ENCODE measurements at places on chromosomes 2 and 18.

- DNase-seq = no peak
These were observed 4.3 kb downstream of the C2orf68 start for GRCh38 chr2:85607268-85608215.

- no peak for DNase-seq
These were observed 245.7 kb downstream of the DYM start for GRCh38 chr18:49214706-49215105.

DNA sequence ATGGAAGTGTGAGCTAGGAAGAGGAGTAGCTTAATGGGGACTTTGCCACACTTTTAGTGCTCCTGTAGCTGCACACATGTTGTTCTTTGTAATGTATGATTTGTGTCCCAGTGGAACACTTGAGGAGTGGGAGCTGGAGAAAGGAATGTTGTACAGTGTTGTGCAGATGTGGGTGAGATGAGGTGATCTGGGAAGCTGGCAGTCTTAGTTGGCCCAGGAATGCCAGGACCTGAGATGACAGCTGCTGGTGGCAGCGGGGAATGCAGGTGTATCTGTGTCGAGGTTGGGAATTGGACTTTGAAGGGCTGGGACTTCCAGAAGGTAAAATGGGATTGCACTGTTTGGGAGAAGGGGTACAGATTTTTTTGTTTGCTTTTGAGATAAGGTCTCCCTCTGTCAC, 23.6 kb downstream of the NEDD4L start:
- DNase-seq = no peak

DNA sequence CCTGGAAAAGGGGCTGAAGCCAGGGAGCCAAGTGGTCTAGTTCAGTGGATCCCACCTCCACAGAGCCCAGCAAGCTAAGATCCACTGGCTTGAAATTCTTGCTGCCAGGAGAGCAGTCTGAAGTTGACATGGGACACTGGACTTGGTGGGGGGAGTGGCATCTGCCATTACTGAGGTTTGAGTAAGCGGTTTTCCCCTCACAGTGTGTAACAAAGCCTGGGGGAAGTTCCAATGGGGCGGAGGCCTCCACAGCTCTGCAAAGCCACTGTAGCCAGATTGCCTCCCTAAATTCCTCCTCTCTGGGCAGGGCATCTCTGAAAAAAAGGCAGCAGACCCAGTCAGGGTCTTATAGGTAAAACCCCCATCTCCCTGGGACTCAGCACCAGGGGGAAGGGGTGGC, 144.4 kb downstream of the PTPRM start:
- no peak for DNase-seq

- no peak for DNase-seq
These were observed 10.3 kb downstream of the DNER start for GRCh38 chr2:229703909-229704630.

DNA sequence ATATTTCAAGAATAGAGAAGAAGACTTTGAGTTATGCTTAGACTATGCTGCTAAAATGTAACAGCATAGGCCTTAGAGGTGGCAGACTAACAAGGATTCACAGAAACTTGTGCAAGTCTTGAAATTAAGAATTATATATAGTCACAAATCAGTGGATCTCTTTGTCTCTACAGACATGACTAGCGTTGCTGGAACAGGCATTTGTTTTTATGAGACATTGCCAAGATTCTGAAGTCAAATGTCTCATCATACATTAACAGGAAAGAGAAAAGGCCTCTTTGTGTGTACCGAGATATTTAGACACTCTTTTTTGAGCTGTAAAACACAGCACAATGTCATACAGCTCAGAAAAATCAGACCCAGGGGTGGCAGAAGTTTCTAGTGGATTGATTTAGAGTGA, 207.1 kb downstream of the TMX3 start:
- DNase-seq = no peak

GRCh38 chr2:31333046-31333445, 81.5 kb downstream of the XDH start:
- no peak for DNase-seq

GRCh38 chr2:38099099-38100028, 23.4 kb upstream of the CYP1B1 start:
- no peak for DNase-seq

GRCh38 chr2:235920216-235920865, 247.8 kb downstream of the GBX2 start:
- no peak for DNase-seq

GRCh38 chr2:165634855-165635254, 159.2 kb downstream of the GALNT3 start:
- no peak for DNase-seq

- DNase-seq = no peak
These were observed 449.3 kb upstream of the SPHKAP start for GRCh38 chr2:228630786-228631185.

DNA sequence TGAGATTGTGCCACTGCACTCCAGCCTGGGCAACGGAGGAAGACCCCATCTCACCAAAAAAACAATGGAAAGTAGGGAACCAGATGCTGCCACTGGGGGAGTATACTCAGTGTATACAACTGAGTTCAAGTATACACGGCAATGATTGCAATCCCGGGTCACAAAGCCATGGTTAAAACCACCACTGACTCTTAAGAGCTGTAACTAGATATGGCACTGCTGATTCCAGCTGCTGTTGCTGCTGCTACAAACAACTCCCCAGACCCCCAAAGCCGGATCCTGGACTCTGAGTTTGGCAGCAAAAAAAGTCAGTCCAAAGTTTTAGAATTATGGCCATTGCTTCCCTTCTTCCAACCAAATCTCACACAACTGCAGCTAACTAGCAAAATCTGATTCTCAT, 43.7 kb upstream of the COX7A2L start:
- DNase-seq = no peak

DNA sequence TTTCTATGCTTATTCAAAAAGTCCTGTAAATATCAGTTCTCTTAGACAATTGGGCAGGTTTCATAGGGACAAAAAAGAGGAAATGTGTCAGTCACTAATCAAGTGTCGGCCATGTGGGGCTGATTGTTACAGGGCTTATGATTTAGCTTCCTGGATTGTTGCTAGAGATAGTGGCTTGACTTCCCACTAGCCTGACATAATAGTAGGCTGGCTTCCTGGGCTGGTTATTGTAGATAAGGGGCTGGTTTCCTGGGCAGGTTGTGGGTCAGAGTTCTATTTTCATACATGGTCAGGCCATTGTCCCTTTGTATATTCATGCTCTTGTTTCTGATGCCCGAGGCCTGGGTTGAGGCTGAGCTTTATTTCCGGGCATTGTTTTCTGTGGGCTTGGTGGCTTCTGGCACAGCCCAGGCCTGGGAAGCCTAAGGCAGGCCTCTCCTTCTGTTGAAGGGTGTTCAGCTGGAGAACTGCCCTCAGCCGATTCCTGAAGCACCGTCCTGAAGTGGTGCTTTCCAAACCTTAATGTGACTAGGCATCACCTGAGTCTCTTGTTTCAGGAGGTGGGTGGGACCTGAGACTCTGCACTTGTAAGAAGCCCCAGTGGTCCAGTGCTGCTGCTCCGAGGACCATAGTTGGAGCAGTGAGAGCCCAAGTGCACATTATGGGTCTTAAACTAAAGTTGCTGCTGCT, 37.0 kb downstream of the CD8B2 start:
- no peak for DNase-seq

DNA sequence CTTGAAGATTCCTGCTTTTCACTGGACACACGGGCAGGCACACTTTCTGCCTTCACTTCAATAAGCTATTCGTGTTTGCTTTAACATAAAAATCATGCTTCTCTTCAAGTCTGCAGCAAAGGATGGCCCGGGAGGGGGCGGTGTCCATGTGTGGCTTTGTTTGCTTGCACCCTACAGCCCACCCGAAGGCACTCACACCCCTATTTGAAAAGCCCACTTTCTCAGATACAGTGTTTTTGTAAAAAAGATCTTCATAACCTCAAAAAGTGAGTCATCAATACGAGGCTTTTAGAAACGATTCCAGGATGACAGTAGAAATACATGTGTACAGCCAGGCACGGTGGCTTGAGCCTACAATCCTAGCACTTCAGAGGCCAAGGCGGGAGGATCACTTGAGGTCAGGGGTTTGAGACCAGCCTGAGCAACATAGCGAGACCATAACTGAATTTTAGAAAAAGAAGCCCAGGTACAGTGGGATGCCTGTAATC, 36.5 kb upstream of the HPCAL1 start:
- no peak for DNase-seq

DNA sequence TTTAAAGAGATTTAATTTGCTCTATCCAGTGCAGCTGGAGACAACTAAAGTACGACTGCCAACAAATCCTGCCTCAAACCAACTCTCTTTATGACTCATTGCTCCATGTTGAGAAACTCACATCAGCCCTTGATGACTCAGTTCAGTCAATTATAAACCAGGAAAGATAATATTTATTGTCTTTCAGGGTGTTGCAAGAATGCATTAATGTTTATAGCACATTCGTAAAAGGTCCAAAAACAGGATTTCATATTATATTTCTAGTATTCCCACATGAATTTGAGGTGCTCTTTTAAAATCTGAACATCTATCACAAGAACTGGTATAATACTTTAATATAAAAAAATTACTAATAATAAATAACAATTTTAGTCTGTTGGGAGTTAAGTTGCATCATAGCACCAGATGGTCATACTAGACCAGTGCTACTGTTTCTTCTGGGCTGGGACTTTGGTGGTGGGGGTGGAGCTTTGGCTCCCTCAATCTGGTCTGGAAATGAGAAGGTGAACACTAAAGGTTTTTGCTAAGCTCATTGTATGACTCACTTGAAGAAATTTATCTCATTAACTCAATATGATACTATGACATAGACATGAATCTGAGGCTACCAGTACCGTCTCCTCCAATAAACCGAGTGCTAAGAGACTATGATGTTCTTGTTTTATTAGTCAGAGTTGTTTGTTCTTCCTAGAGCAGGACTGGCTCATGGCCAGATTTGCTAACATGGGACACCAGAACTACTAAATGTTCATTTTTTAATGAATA, 26.6 kb upstream of the MAP3K20 start:
- DNase-seq = peak; percentile 74

DNA sequence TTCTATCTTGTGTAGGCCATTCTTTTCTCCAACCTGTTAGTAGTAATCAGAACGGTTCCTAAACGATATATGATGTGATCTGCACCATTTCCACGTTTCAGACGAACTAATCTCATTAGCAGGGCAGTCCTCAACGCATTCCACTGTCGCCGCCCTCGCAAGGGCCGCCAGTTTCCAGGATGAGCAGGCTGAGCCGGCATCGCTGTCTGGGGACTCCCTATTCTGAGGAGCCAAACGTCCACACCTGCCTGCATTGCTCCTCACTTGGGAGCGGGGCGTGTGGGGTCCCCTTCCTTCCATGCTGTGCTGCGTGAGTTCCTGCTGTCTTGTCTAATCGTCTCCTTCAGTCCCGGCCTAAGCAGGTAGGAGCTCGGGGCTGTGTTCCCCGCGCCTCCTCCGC, 76.6 kb downstream of the PSMG2 start:
- DNase-seq = no peak

DNA sequence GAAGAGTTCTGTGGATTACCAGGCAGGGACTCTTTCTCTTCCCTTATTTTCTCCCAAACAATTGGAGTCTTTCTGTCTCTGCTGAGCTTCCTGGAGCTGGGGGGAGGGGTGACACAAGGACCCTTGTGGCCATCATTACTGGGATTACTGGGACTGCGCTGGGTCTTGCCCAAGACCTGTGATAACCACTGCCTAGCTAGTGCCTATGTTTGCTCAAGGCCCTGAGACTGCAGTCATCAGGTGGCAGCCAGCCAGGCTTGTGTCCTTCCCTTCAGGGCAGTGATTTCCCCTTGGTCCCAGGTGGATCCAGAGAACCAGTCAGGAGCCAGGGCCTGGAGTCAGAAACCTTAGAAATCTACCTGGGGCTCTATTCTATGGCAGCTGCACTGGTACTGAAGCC, 355.6 kb downstream of the PARD3B start:
- no peak for DNase-seq

DNA sequence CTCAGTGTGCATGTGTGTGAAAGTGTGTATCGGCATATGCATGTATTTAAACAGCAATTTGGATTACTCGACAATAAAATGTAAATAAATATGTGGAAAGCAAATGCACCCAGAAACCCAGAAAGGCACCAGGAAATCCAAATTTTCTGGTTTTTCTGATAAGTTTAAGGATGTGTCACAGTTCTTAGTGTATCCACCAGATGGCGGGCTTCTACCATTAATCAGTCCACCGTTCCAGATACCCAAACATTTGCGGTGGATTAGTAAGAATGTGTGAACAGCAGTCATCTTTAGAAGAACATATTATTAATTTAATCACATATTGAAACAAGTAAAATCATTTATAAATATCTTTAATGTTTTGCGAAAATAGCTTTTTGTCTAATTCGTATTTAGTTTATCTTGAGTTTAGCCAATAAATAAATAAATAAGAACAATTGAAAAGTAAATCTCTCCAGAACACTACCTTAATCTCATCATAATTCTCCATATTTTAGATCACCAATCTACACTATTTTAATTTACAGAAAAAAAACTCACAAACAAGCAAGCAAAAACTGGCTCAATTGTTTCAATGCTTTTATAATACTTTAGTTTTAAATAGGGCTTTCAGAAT, 298.9 kb downstream of the DSEL start:
- peak; percentile 58 for DNase-seq

GRCh38 chr18:49837889-49838288, 24.6 kb upstream of the ACAA2 start:
- DNase-seq = no peak

- DNase-seq = no peak
These were observed 13.5 kb downstream of the CBLN2 start for GRCh38 chr18:72530622-72531021.

DNA sequence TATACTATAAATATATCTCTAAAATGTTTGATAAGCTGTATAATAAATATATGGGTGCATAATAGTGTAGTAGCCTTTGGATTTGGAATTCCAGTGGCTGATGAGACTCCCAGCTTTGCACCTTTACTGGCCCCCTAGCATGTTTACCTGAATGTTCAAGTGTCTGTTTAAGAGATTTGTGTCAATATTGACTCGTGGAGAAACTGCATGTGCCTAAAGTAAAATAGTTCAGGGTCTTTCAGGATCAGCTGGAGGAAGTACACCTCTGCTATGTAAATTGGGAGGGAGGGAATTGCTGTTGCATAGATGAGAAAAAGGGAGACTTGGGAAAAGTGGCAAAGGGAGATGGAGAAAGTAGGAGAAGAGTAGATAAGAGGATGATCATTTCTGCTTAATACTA, 23.9 kb downstream of the ME2 start:
- DNase-seq = no peak

DNA sequence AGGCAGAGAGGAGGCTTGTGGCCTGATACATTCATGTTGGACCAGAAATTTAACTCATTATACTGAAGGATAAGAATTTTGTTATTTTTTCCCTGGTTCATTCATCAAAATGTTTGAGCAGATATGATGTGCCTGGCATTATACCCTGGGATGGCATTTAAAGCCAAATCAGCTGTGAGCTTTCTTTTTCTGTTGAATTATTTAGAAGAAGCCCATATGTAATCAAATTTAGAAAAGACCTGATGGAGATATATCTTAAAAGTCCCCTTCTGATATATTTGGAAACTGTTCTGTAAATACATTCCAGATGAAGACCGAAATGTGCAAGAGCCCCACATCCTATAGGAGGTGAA, 743.1 kb upstream of the HS6ST1 start:
- DNase-seq = no peak

DNA sequence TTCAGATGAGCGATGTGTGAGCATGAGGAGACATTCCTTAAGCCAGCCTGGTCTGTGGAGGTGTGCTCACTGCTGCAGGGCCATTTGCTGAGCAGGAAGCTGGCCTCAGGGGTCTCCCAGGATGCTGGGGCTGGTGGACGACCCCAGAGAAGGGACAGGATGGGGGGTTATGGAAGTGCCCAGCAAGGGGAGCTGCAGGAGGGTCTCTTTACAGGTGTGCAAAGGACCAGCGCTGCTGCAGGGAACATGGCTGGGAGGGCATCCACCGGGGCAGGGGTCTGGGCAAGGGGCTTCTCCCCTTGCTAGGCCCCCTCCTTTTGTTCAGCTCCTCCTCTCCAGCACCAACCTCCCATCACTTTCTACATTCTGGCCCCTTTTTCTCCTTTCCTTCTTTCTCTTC, 185.2 kb downstream of the GBX2 start:
- DNase-seq = no peak
